ENCODE measurements at places on chromosomes 3 and 15.

- DNase-seq: peak; percentile 12
Observed at GRCh38 chr3:108153451-108153981, 62.7 kb upstream of the CD47 start.

- no peak for DNase-seq
Observed at GRCh38 chr3:156732715-156733421, 58.5 kb downstream of the TIPARP start.

- DNase-seq: no peak
Observed at GRCh38 chr3:182739619-182740018, 53.7 kb upstream of the ATP11B start.

GRCh38 chr3:61736506-61736905 is 175.1 kb downstream of the PTPRG start:
- DNase-seq: no peak

- DNase-seq: no peak
Observed at GRCh38 chr3:13191016-13191415, 117.8 kb upstream of the IQSEC1 start.

GRCh38 chr3:181316482-181316881 is 326.9 kb upstream of the DNAJC19 start:
- no peak for DNase-seq

- DNase-seq: no peak
Observed at GRCh38 chr15:65893060-65893459, 23.8 kb downstream of the RAB11A start.

DNA sequence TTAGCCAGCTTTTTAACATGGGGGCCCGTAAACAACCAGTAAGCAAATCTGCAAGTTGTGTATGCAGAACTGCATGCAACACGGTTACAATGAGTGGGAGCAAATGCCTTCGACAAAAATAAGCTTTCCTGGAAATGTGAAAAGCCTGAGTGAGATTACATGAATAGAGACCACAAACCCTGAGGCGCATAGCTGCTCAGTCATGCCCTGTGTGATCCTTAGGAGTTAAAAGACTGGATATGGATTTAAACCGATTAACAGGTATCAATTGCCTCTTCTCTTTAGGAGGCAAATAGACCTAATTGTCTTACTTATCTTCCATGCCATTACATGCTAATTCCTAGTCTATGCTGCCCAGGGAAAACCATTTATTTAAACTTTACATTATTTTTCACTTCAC is 810.3 kb downstream of the ROBO1 start:
- no peak for DNase-seq

DNA sequence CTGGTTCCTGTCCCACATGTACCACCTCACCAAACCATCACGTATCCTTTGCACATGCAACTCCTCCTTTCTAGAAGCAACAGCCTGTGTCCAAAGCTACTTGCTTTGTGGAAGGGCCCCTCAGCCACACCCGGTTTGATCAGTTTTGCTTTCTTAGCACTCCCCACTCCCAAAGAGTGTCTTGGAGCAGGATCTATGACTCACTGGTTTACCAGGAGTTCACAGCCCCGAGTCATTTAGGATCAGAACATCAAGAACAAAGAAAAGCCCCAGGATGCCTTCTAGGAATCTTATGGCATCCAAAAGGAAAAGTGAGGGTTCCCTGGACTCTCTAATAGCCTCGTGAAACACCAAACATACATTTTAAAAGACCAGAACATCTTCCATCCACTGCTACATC is 50.7 kb upstream of the IGF1R start:
- no peak for DNase-seq

- DNase-seq: no peak
Observed at GRCh38 chr3:62142331-62143085, 230.8 kb downstream of the FEZF2 start.

DNA sequence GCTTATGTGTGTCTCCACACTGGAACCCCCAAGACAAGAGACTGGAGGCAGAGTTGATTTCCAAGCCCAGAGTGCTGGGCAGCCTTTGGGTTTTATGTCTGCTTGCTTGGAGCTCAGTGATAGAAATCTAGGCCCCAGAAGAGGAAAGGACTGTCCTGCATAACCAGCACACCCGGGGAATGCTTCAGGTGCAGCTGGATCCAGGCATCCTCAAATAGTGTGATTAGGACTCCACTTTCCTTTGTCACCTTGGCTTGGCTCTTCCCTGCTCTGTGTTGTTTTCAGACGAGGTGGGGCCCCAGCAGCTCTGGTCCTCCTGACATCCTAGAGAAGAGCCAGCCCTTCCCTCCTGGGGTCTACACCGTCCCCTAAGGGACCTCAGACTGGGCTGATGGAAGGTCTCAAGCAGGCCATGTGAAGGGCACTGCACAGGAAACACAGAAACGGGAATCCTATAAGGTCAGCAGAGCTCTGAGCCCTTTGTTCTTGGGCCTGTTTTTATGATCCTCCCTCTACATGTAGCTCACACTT is 143.7 kb downstream of the TJP1 start:
- DNase-seq: no peak

DNA sequence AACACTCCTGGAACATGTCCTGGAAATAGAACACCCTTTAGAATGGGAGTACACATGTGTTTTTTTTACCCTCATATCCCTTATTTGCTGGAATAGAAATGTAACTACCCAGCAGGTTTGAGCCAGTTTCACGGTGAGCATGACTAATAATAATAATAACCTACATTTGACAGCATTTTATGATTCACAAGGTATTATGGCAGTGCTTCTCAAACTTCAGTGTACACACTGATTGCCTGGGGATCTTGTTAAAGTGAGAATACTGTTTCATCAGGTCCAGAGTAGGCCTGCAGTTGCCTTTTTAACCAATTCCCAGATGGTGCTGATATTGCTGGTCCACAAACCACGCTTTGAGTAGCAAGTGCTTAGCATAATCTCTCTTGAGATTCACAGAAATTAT is 63.9 kb downstream of the NFKBIZ start:
- DNase-seq: no peak

GRCh38 chr15:50938525-50938924 is 30.0 kb downstream of the AP4E1 start:
- DNase-seq: no peak

- no peak for DNase-seq
Observed at GRCh38 chr3:24399614-24400013, 95.0 kb downstream of the THRB start.

- DNase-seq: no peak
Observed at GRCh38 chr3:171213178-171213577, 186.7 kb upstream of the SLC2A2 start.

- no peak for DNase-seq
Observed at GRCh38 chr3:2823031-2823430, 287.1 kb downstream of the IL5RA start.

- no peak for DNase-seq
Observed at GRCh38 chr3:25695731-25696420, 31.2 kb upstream of the TOP2B start.

DNA sequence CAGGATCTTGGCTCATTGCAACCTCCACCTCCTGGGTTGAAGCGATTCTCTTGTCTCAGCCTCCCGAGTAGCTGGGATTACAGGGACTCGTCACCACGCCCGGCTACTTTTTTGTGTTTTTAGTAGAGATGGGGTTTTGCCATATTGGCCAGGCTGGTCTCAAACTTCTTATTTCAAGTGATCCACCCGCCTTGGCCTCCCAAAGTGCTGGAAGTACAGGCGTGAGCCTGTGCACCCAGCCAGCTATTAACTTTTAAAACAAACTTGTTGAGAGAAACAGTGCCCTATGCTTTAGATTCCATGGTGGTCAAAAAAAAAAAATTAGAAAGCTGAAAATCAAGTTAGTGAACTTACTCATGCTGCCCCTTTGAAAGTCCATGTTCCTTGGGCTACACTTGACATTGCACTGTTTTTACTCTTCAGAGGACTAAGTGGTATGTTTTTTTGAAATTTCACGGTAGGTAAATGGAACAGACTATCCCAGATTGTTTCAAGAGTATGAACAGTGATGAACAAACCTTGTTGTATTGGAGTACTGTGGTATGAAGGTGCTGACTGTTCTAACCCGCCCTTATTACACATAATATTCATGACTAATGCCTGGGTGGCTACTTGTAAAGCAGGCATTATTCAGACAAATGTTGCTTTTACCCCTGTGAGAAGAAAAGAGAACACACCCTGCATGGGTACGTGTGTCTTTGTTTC is 206.9 kb downstream of the KLHL25 start:
- no peak for DNase-seq

DNA sequence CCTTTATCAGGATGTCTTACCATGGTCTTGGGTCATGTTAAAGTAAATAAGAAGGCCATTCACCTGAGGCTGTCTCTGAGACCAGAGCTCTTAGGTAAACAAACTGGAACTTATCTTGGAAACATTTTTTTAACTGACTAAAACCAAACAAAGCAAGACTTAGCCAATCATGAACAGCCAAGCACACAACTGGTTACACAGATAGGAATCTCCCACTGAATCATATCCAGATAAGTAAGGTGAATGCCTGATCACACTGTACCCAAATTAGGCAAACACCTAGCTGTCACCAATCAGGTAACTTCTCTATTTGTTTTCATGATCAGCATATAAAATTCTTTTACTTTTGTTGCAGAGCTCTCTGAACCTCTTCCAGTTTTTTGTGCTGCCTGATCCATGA is 205.4 kb downstream of the CNTN3 start:
- no peak for DNase-seq

DNA sequence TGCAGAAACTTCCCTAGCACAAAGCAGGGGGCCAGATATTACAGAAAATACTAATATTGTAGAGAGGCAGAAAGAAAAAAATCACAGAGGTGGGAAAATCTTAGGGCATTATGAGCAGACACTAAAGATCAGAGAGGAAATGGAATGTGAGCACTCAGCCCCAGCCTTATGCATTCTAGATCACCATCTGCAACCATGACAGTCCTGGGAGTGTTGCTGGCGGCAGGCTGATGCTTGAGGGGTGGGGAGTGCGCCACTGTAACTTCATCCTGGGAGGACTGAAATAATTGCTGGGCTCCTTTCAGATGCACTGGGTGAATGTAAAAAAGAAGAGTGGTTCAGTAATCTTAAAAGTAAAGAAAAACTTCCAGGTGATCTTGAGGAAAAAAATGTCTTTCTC is 427.6 kb upstream of the SEMA6D start:
- DNase-seq: no peak

GRCh38 chr15:82648257-82649103 is 1.3 kb upstream of the CPEB1 start:
- DNase-seq: no peak

DNA sequence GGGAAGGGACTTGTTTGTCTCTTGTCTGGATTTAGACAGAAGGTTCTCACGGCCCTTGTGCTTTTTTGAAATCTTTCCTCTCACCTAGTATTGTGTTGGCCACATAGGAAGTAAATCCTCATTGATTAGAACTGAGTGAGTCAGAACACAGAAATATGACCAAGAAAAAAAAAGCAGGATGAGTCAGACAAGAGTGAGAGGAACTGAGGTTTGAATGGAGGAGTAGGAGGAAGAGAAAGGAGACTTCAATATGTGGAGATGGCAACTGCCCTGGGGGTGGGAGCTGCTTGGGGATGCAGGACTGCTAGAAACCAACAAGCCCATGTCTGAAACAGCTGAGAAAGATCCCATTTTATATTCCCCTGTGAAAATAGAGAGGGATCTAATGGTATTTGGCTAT is 194.1 kb upstream of the ZBTB20 start:
- no peak for DNase-seq

- DNase-seq: no peak
Observed at GRCh38 chr3:52069855-52070254, 13.5 kb upstream of the DUSP7 start.

- no peak for DNase-seq
Observed at GRCh38 chr15:59104602-59104911, 389 bp upstream of the CCNB2 start.

- no peak for DNase-seq
Observed at GRCh38 chr3:138638641-138639040, 30.1 kb downstream of the FAIM start.

Data from stimulated activated CD8-positive, alpha-beta memory T cell treated with anti-CD3 and anti-CD28 coated beads, Interleukin-4, amount 100 ng/mL, for 4 hours (primary cell).